Aorta (tissue), 5 donors: ENCODE measurements at places on chromosomes 7 and 10. TPM values are rescaled to one million over a fixed set of nuclear protein-coding genes. Genes with fewer than 3 reads are reported as not detected.

GRCh38 chr10:90051474-90051873 lies 350.1 kb downstream of the KIF20B start:
- no peak for DNase-seq
- no peaks in the 10 kb centered on the region for H3K36me3 ChIP-seq
- no peak overlapping the region for H3K27ac ChIP-seq
- H3K4me3 ChIP-seq: no peak overlapping the region

- H3K27ac ChIP-seq: no peak overlapping the region
- H3K36me3 ChIP-seq: no peaks in the 10 kb centered on the region
- H3K4me3 ChIP-seq: no peak overlapping the region
- H3K27me3 ChIP-seq: no peaks in the 10 kb centered on the region
- DNase-seq: peak; percentile 50
These were observed 10.1 kb upstream of the INPP5A start for GRCh38 chr10:132527339-132528063.

DNA sequence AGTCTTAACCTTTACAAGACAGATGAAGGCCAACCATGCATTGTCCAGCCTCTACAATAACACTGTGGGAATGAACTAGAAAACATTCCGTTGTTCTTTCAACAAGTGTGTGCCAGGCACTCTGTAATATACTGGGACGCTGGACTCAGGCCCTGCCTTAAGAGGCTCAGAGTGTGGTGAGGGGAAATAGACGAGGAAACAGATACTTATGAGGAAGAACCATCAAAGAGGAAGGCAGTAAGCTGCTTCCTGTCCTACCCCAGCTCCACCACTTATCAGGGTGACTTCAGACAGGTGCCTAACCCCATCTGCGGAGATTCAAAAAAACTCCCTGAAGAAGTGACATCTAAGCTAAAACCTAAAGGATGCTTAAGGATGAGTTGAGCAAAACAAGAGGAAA lies 8.9 kb upstream of the TRIM8 start:
- no peaks in the 10 kb centered on the region for H3K36me3 ChIP-seq
- H3K4me3 ChIP-seq: no peak overlapping the region
- H3K27ac ChIP-seq: no peak overlapping the region

DNA sequence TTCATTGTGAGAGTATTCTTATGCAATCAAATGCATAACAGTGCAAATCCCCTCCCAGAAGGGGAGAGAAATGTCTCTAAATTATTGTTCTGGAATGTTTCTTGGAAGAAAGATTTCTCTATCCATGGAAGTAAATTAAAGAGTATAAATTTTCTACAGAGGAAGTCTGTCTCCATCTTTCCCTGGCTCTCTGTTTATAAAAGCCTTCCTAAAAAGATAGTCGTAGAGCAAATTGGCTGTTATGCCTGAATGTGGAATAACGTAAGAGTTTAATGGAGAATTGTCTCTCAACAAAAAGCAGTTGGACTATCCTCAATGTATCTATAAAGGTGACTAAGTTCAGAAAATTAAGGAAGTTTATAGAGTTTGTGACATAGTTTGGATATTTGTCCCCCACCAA lies 76.3 kb downstream of the GNAT3 start:
- DNase-seq: no peak
- H3K27ac ChIP-seq: no peak overlapping the region
- no peaks in the 10 kb centered on the region for H3K36me3 ChIP-seq
- no peaks in the 10 kb centered on the region for H3K27me3 ChIP-seq
- no peaks in the 10 kb centered on the region for H3K4me1 ChIP-seq

GRCh38 chr10:73931767-73932619 lies 21.1 kb downstream of the PLAU start:
- H3K27me3 ChIP-seq: no peaks in the 10 kb centered on the region
- H3K4me3 ChIP-seq: no peak overlapping the region
- no peaks in the 10 kb centered on the region for H3K36me3 ChIP-seq
- H3K4me1 ChIP-seq: no peaks in the 10 kb centered on the region
- DNase-seq: no peak
- no peak overlapping the region for H3K27ac ChIP-seq

DNA sequence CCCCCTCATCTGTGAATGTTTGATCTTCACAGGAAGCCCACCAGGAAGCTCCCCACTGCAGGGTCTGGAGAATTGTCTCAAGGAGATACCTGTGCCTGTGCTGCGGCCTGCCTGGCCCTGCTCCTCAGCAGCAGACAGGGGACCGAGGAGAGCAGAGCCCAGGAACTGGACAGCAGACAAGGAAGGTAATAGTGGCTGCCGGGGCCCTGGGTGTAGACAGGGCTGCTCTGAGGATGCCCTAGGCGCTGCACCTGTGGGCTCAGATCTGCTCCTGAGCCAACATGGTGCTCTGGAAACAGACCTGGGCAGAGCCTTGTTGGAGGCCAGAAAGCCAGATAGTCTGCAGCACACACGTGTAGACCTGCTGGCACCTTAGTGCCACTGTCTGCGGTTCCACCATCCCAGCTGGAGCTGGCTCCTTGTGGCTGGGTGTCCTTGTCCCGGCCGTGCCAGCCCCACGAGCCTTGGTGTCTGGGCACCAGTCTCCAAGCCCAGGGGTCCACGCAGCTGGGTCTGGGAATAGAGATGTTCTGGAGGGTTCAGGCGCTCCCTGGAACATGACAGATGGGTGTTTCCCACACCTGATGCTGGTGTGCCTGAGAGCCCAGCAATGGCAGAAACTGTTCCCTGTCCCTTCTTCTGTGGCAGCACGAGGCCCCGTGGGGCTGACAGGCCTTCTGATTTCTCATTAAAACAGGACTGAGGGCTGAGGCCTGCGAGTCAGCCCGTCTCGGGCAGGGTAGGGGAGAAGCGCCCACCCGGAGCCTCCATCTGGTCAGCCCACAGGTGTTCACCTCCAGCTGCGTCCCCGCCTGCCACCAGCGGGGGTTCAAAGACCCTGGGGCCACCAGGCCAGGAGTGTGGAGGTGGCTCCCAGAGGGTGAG lies 44.7 kb downstream of the ZNF467 start:
- H3K4me1 ChIP-seq: no peaks in the 10 kb centered on the region
- H3K36me3 ChIP-seq: peaks cover 4% of the 10 kb centered on the region
- H3K27me3 ChIP-seq: no peaks in the 10 kb centered on the region
- H3K27ac ChIP-seq: no peak overlapping the region
- H3K4me3 ChIP-seq: no peak overlapping the region

DNA sequence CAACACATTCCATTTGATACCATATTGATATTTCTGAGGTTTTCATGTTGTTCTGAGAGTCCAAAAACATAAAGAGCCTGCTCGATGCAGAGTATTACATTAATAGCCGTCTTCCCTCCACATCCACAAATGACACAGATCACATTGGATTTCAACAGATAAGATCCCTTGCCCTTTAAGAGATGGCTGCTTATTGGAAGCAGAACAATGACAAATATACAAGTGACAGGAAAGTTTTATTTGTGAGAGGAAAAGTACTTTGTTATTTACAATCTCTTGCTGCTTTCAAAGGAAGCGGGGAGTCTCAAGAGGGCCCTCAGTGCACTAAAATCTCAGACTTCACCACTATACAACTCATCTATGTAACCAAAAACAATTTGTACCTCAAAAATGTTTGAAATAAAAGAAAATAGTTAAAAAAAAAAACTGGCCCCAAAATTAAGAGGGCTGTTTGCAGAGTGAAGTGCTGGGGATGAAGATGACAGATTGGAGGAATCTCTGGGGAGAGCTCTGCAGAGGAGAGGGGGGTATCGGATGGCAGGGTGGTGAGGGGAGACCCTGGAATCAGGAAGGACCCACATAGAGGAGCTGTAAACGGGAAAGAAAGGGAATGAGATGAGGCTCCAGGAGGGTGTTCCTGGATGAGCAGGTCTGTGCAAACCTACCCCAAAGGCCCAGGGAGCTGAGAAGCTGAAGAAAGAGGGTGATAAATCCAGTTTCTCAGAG lies 42.5 kb upstream of the ZNF438 start:
- no peaks in the 10 kb centered on the region for H3K27me3 ChIP-seq
- H3K27ac ChIP-seq: peak overlapping the region; percentile 77
- H3K4me3 ChIP-seq: no peak overlapping the region
- DNase-seq: no peak

DNA sequence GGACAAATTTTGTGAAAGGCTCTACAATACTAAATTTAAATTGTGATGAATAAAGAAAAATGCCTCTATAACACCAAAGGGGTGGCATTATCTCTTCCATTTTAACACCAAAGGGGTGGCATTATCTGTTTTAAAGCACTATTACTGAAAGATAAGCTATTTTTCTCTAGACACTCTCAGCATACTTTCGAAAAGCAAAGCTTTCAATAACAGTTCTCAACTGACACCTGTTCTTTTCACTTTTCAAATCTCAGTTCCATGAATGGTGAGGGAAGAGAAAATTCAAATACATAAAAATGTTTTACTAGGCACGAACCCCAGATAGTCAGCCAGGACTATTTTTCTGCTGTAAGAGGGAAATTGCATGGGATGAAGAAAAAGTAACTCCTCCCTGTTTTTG lies 103.8 kb downstream of the CPEB3 start:
- no peak overlapping the region for H3K4me3 ChIP-seq
- peak overlapping the region; percentile 14 for H3K27ac ChIP-seq
- H3K27me3 ChIP-seq: no peaks in the 10 kb centered on the region
- H3K4me1 ChIP-seq: no peaks in the 10 kb centered on the region
- no peaks in the 10 kb centered on the region for H3K36me3 ChIP-seq
- no peak for DNase-seq

DNA sequence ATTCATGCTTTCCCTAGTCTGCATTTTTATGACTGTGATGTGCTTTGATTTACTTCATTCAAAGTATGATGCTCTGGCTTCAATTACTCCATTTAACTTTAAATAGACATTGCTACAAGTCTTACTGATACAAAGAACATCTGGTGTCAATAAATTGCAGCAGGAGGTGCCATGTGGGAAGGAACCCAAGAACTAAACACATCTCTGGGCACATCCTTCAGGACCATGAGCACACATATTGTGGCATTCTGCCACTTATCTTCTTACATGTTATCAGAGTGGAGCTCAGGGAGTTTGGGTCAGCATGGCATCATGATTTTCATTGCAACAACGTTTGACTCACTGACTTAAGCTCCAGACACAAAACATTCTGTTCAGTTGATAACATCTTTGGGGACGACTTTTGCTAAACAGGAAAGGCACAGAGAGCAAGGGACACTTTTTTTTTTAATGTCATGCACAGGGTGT lies 227.0 kb downstream of the DKK1 start:
- no peak for DNase-seq
- peaks cover 3% of the 10 kb centered on the region for H3K27me3 ChIP-seq
- no peaks in the 10 kb centered on the region for H3K36me3 ChIP-seq
- no peaks in the 10 kb centered on the region for H3K4me1 ChIP-seq
- no peak overlapping the region for H3K27ac ChIP-seq

DNA sequence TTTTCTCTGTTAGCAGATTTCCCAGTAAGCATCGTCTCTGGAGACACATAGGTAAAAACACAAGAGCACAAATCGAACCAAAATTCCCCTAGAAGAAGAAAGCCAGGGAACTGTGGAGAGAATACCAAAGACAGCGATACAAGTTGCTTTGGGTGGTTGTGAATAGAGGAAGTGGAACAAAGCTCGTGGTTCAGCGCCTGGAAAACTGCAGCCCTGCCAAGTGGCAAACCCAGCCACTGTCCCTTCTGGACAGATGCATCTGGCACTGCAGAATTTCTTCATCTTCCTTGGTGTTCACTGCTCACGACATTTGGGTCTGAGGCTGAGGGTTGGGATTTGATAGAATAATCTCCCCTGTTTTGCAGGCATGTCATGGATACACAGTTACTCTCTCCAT lies 733.8 kb downstream of the PARD3 start:
- H3K27ac ChIP-seq: no peak overlapping the region
- H3K4me3 ChIP-seq: no peak overlapping the region
- peak; percentile 61 for DNase-seq
- H3K27me3 ChIP-seq: no peaks in the 10 kb centered on the region
- H3K36me3 ChIP-seq: no peaks in the 10 kb centered on the region

DNA sequence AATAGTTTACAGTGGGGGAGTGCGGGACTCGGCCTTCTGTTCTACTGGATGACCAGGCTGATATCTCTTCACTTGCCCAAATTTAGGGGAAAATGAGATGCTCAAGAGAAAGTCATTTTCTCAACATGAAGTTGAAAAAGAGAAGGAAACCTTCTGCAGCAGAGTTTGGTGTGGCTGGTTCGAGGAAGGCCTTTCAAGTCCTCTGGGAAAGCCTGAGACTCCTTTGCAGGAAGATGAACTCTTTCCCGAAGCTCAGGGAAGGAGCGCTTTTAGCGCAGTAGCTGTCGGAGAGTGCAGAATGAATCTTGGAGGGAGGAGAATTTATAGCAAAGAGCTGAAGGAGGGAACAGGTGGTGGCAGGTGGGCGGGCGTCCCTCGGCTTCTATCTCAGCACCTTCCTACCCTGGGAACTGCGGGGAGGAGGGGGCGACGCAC lies at the start of gene ATOH7:
TSS of gene ATOH7 (minus strand) at position 297 of the 435 bp plus-strand sequence. CDS start 436 bp downstream, outside the sequence.
- H3K27me3 ChIP-seq: no peaks in the 10 kb centered on the region
- peaks cover 2% of the 10 kb centered on the region for H3K4me1 ChIP-seq
- no peak for DNase-seq
- no peak within 1 kb of the TSS for H3K27ac ChIP-seq
- H3K36me3 ChIP-seq: no peaks in the 10 kb centered on the region

The IDI2 gene
- total RNA-seq: not detected

The OR6B1 gene
- total RNA-seq: not detected

The VENTX gene
- 4.0 TPM for total RNA-seq
